ENCODE measurements at places on chromosomes 13 and 19.

- H3K36me3 ChIP-seq: no peaks in the 10 kb centered on the region
- no peak overlapping the region for H3K4me3 ChIP-seq
- peaks cover 36% of the 10 kb centered on the region for H3K27me3 ChIP-seq
- peaks cover 24% of the 10 kb centered on the region for H3K4me1 ChIP-seq
Observed at GRCh38 chr13:99953138-99953755, 18.3 kb downstream of the ZIC5 start.

DNA sequence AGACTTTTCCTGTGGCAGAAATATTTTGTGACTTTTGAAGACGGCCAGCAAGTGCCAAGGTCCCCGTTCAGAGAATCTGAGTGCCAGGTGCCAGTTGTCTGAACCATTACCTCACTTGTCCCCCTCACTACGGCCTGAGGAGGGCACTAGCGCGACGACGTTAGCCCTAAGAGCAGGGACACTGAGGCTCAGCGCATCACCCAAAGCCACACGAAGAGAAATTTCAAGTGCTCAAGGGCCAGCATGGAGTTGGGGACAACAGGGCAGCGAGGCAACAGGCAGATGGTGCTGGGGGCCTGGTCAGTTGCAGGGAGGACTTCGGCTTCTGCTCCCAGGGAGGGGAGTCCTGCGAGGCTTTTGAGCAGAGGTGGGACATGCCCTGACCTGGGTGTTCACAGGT, 9.5 kb upstream of the TYK2 start:
- H3K36me3 ChIP-seq: peaks cover 5% of the 10 kb centered on the region
- H3K4me1 ChIP-seq: no peaks in the 10 kb centered on the region
- DNase-seq: no peak
- no peak overlapping the region for H3K4me3 ChIP-seq

- H3K4me3 ChIP-seq: no peak overlapping the region
- no peaks in the 10 kb centered on the region for H3K36me3 ChIP-seq
- peaks cover 9% of the 10 kb centered on the region for H3K4me1 ChIP-seq
- H3K27ac ChIP-seq: peak overlapping the region; percentile 24
- DNase-seq: no peak
- H3K27me3 ChIP-seq: no peaks in the 10 kb centered on the region
Observed at GRCh38 chr19:49716154-49716553, 25.2 kb downstream of the CPT1C start.

- peak; percentile 71 for DNase-seq
- peaks cover 73% of the 10 kb centered on the region for H3K4me1 ChIP-seq
- H3K4me3 ChIP-seq: no peak overlapping the region
- H3K27ac ChIP-seq: peak overlapping the region; percentile 64
Observed at GRCh38 chr19:14410091-14411051, 8.8 kb downstream of the DDX39A start.

DNA sequence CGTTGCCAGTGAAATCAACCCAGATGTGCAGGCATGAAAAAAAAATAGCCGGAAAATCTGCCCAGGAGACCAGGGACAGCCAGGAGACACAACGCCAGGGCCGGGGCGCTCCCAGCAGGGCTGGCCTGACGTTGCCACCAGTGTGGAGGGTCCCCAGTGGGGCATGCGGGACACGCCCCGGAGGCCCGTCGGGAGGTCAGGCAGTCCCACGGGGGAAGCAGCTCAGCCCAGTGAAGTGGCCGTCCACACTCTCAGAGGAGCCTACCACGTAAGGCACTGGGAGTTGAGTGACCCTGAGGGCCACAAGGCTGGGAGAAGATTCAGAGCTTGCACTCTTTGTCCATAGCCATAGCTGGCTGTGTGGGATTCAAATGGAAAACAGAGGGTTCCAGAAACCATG, 53.2 kb upstream of the GAS6 start:
- H3K27ac ChIP-seq: no peak overlapping the region
- peaks cover 32% of the 10 kb centered on the region for H3K27me3 ChIP-seq
- H3K4me3 ChIP-seq: no peak overlapping the region
- H3K4me1 ChIP-seq: no peaks in the 10 kb centered on the region
- H3K36me3 ChIP-seq: no peaks in the 10 kb centered on the region
